COLO829 (cell line): ENCODE measurements at places on chromosomes 12 and 14.

DNA sequence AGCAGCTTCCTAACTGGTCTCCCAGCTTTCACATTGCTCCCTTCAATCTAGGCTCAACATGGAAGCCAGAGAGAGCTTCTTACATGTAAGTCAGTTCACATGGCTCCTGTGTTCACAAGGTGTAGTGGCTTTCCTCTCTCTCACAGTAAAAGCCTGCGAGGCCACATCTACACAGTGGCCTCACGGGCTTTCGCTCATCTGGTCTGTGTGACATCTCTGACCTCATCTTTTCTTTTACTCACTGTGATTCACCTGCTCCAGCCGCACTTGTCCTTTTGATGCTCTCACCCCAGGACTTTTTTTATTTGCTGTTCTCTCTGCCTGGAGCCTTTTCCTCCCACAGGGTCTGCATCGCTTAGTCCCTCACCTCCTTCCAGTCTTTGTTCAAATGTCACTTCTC lies 122.1 kb downstream of the SLC5A8 start:
- DNase-seq: no peak

DNA sequence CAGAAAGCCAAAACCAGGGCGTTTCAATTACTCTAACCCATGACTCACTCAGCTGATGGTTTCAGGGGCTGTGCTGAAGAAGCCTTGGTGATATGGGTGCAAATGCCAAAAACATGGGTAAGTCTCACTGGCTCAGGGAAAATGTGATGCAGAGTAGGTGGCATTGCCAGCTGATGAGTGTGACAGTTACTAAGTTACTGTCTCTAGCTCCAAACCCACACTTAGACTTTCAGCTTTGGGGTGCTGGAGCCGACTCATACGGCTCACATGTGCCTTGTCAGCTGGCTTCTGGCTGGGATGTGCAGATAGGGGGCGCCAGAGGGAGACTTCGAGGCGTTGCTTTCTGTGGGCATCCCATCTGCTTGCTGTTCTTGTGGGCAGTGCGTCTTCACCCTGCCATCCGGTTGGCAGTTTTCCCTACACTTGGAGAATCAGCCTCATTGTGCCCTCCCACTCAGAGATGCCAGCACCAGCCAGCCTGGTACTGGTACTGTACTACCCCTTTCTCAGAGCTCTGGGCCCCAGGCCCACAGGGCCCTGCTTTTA lies 11.1 kb upstream of the KRT7 start:
- DNase-seq: no peak

- DNase-seq: no peak
These were observed 63.0 kb downstream of the SLC25A47 start for GRCh38 chr14:100386121-100386520.

- no peak for DNase-seq
These were observed 32.5 kb downstream of the SRGAP1 start for GRCh38 chr12:63876980-63877379.

- no peak for DNase-seq
These were observed 13.9 kb upstream of the MDM2 start for GRCh38 chr12:68793975-68794652.
